ENCODE measurements at places on chromosomes 7 and 10.

- no peak for DNase-seq
Measured at GRCh38 chr10:84407388-84408049, 79.1 kb downstream of the CCSER2 start.

DNA sequence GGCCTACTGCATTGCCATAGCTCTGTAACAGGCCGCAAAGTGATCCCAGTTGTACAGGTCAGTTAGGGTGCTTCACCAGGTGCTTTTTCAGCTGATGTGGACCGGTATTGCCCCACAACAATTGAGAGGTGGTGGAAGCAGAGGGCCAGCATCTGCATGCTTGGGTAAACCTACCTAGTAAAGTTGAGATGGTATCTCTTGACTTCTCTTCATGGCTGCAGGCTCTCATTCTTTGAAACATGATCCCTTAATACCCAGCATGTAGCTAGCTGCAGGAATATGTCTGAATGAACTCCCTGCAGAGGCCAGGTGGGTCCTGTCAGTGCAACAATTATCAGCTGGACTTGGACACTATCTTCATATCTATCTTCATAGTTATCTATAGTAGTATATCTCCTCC, 60.7 kb upstream of the CCDC6 start:
- DNase-seq: no peak

DNA sequence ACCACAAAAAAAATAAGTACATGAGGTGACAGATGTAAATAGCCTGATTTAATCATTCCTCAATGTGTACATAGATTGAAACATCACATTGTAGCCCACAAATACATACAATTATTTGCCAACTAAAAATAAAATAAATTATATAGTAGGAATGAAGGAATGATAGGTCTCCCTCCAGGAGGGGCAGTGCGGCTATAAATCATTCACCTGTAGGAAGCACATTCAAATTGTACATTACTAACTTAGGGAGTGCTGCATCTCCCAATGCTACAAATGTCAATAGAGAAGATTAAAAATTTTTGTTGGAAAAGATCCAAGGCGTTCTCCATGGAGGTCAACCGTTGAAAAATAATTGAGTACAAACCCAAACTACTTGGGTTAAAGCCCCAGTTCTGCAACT, 4.2 kb downstream of the KBTBD2 start:
- no peak for DNase-seq

DNA sequence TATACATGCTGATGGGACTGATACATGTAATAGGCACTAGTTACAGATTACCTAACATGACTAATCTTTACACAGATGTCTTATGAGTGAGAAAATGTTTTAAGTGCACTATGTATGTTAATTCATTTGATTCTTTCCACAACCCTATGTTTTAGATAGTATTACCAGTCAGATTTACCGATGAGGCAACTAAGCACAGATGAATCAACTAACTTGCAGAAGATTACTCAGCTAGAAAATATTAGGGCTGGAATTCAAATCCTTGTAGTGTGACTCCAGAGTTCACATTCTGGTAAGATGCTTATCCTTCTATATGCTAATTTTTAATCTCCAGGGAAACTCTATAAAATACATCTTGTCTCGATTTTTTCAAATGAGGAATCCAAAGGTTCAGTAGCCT, 964.9 kb downstream of the REEP3 start:
- no peak for DNase-seq

- peak; percentile 29 for DNase-seq
Measured at GRCh38 chr7:70881167-70881847, 250.6 kb upstream of the GALNT17 start.

- no peak for DNase-seq
Measured at GRCh38 chr10:60894786-60895185, 49.2 kb downstream of the RHOBTB1 start.

DNA sequence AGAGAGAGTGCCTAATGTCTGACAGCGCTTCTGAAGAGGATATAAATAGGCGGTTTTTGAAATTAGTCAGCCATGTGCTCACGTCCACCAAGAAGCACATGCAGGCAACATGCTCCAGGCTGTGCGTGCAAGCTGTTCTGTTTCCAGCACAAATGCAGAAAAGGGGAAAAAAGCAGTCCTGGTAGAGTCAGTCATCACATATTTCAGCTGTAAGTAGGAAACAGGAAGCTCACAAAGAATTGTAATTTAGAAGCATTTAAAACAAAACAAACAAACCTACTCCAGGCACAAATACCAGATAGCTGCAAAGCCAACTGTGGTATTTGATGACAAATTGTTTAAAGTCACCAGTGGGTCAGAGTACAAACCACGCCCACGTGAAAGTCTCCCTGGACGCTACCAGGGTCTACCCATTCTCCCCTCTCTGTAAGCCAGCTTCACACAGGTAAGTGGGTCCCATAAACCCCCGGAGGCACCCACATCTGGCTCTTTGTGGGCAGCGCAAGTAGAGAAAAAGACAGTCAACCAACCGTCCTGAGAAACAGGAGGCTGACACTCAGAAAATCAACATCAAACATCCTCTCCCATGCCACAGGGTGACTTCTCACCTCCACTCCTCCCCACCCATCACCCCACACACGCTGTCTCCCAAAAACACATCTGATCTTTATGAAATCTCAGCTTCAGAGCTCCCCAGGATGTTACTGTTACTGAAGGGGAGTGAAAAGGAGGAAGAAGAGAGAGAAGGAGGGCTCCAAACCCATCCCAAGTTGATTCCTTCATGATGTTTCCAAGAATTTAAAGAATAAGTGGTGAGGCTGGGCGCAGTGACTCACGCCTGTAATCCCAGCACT, 186.4 kb downstream of the FAM107B start:
- no peak for DNase-seq

DNA sequence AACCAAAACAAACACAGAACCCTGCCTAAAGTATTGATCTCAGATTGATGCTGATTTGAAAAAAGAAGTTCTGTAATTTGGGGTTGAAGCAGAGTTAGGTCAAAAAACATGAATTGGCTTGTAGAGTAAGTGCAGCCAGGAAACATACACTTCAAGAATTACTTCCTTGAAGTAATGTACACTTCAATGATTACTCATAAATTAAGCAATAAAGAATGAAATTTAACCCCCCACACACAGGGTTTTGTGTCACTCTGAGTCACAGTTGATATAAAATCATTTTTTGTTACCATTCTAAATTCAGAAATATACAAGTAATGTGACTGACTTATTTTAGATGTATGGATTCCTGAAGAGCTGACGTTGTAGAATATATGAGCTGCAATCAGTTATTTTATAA, 622.2 kb downstream of the POM121L12 start:
- DNase-seq: no peak

- no peak for DNase-seq
Measured at GRCh38 chr7:24115661-24116060, 168.3 kb upstream of the NPY start.

GRCh38 chr10:60388709-60389301, 870 bp downstream of the ANK3 start:
- DNase-seq: no peak

GRCh38 chr7:14752301-14752700, 150.2 kb downstream of the DGKB start:
- DNase-seq: no peak

- no peak for DNase-seq
Measured at GRCh38 chr10:48725708-48726107, 41.0 kb downstream of the WDFY4 start.

DNA sequence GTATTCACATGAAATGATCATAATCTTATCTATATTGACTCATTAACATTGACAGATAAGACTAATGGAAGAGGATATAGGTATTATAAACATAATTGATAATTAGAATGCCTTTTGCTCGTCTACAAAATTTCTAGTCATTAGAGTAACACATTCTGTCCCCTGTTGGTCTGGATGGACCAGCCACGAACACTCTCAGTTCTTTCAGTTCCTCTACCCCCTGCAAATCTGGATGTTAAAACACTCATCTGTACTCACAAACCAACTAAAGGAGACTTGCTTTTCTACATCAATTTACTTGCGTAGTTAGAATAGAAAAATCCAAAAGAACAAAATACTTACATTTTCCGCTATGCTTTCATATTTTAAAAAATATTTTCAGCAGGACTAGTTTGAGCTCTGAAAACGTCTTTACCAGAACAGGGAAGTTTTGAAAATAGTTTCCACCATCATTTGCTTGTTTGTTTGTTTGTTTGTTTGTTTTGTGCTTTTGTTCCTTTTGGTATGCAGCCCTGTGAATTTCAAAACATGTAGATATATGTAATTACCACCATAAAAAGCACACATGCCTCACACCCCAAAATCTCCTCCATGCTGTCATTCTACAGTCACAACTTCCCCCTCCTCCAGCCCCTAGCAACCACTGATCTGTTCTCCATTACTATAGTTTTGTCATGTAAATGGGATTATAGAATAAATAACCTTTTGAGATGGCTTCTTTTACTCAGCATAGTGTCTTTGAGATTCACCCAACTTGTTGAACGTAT, 103.8 kb downstream of the FZD1 start:
- no peak for DNase-seq

DNA sequence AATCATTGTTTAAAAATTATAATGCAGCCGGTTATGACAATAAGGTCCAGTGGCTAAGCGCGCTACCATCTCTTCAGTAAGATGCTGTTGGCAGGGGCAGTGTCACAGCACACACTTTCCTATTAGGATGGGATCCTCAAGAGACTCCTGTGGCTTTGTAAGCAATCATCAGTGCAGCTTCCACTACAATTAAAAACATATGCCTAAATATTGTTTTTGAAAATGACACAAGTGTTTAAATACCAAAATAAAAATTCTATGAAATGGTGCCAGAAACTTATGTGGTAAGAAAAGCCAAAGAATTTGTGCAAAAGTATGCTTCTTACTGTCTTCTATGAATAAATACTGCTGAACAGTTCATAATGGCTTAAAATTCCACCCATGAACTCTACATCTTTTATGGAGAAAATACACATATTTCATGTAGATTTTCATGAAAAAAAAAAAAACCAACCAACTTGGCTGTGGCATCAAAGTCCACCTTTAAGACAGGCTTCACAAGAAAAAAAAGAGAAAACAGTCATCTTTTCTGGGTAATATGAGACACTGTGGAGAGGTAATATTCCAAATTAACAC, 132.8 kb downstream of the SEMA3C start:
- no peak for DNase-seq

- DNase-seq: no peak
Measured at GRCh38 chr10:31668326-31668725, 260.3 kb downstream of the ARHGAP12 start.

DNA sequence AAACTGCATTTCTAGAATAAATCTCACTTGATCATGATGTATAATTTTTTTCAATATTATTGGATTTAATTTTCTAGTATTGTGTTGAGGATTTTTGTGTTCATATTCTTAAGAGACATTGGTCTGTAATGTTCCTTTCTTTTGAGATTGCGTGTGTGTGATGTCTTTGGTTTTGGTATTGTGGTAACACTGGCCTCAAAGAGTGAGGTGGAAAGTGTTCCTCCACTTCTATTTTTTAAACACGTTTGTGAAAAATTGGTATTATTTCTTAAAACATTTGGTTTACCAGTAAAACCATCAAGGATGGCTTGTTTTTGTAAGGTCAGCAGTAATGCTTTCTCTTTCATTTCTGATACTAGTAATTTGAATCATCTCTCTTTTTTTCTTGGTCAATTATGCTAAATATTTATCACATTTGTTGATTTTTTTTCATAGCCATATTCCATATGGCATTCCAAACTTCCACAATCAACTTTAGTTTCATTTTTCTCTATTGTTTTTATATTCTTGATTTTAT, 290.2 kb upstream of the CDC14C start:
- DNase-seq: no peak

DNA sequence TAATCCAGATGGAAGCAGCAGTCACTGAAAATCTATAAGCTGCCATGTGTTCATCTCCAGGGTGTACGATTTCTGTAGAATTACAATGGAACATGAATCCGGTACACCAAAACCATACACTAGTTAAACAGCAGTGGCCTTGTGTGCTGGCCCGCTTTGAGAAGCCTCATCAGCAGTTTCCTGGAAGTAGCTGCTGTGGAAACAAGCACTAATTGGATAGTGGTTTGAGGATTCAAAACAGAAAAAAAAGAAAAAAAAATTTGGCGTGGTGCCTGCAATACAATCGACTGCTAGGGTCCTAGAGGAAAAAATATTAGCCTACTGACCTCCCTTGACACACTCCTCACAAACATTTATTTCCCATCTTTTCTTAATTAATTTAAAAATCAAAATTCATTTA, 545.9 kb downstream of the SORCS1 start:
- DNase-seq: peak; percentile 2

- no peak for DNase-seq
Measured at GRCh38 chr7:25953859-25954258, 198.1 kb upstream of the NFE2L3 start.

DNA sequence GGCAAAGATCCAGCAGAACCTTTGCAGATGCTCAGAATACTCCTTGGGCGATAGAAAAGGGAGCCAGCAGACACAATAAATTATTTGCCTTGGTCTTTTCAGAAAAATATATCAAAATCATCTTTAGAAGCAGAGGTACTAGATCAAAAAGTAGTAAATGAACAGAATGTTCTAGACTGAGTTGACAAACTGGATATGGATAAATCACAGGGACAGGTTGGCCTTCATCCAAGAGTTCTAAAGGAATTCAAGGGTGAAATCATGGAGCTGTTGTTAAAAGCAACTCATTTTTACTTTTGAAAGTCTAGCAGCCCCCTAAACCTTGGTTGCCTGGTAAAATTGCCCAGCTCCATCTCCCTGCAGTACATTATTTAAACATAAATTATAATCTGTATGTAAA, 99.1 kb downstream of the PLCE1 start:
- DNase-seq: no peak

GRCh38 chr10:69202332-69202731, 17.8 kb upstream of the HKDC1 start:
- DNase-seq: no peak

DNA sequence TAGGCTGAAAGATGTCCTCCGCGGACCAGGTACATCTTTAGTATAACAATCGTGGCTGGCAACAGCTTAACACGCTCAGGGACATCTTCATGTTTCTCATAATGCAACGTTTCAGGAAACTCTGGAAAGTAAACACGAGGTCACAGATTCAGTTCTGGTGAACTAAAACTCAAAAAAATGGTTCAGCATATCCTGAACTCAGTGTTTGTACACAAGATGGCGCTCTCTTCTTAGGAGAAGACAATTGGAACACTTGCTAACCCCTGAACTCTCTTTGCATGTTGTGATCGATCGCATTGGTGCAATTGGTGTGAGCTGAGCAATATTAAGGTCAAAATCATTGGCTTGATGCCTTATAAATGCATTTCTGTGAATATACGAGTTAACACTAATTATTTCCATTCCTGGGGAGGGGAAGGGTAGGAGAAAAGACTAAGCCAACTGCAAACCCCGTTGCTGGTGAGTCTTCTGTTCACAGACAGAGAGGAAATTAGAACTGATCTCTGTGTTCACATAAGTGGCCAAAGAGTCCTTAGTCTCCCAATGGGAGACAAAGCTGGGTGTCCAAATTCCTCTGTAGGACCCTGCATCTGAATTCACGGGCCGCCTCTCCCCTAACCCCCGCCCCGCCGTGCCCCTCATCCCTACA, 52.6 kb upstream of the FAM180A start:
- peak; percentile 89 for DNase-seq

- no peak for DNase-seq
Measured at GRCh38 chr10:88833723-88834122, 17.9 kb downstream of the ANKRD22 start.

All from NCI-H82 (cell line).